ENCODE measurements at places on chromosomes 2 and 18. TPM values are rescaled to one million over a fixed set of nuclear protein-coding genes. Genes with fewer than 3 reads are reported as not detected.

FER1L5 gene
- total RNA-seq: not detected

MEP1B gene
- total RNA-seq: 0.06 TPM

SULT1C2 gene
- 0.83 TPM for total RNA-seq

DCC gene
- total RNA-seq: not detected

DARS1 gene
- total RNA-seq: 55.8 TPM

Measured in A549 treated with RU486 at 1 μM for 4 hours (cell line).